ENCODE measurements at places on chromosomes 5 and 9. TPM values are rescaled to one million over a fixed set of nuclear protein-coding genes. Genes with fewer than 3 reads are reported as not detected.

- H3K4me1 ChIP-seq: no peaks in the 10 kb centered on the region
- DNase-seq: no peak
- no peak overlapping the region for H3K27ac ChIP-seq
- H3K4me3 ChIP-seq: no peak overlapping the region
These were observed 10.5 kb downstream of the GRAMD2B start for GRCh38 chr5:126433701-126434100.

- H3K27me3 ChIP-seq: no peaks in the 10 kb centered on the region
- no peak for DNase-seq
- H3K27ac ChIP-seq: no peak overlapping the region
- H3K36me3 ChIP-seq: no peaks in the 10 kb centered on the region
- H3K4me3 ChIP-seq: no peak overlapping the region
These were observed 179.6 kb upstream of the PUM3 start for GRCh38 chr9:3023449-3023848.

- H3K4me3 ChIP-seq: no peak overlapping the region
- no peak for DNase-seq
- no peaks in the 10 kb centered on the region for H3K27me3 ChIP-seq
- H3K4me1 ChIP-seq: no peaks in the 10 kb centered on the region
These were observed 129.5 kb upstream of the RAPGEF1 start for GRCh38 chr9:131869348-131869747.

DNA sequence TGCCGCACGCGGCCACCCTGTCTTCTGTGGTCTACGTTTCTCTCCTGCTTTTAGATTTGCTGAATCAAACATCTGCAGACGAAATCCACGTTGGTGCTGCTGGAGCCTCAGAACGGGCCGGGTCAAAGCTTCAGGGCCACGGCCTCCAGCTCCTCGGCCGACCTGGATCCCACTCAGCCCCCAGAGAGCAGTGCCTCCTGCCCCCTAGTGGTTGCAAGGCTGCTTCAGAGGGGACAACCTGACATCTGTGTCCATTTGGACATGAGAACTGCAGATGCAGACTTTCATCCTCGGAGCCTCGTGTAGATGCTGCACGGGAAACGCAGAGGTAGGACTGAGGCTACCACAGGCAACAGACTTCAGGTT, 23.0 kb upstream of the SLC6A3 start:
- no peak overlapping the region for H3K4me3 ChIP-seq
- no peak for DNase-seq
- no peaks in the 10 kb centered on the region for H3K27me3 ChIP-seq
- no peaks in the 10 kb centered on the region for H3K4me1 ChIP-seq
- no peak overlapping the region for H3K27ac ChIP-seq

DNA sequence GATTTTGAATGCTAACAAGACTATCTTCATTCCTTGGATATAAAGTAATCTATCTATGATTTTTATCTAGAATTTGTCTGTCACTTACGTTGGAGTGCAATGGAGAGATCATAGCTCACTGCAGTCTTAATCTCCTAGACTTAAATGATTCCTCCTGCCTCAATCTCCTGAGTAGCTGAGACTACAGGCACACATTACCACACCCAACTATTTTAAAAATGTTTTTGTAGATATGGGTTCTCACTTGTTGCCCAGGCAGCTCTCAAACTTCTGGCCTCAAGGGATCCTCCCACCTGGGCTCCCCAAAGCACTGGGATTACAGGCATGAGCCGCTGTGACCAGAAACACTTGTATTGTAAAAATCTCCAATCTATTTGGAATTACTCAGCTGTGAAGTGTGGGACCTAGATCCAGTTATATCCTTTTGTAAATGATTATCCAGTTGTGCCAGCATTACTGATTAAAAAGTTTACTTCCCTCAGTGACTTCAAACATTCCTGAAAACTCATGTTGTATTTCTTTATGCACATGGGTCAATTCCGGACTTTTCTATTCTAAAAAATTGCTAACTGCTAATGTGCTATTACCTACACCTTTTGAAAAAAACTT, 1793.8 kb upstream of the WWC1 start:
- no peaks in the 10 kb centered on the region for H3K36me3 ChIP-seq
- no peaks in the 10 kb centered on the region for H3K27me3 ChIP-seq
- H3K4me3 ChIP-seq: no peak overlapping the region
- H3K27ac ChIP-seq: no peak overlapping the region
- no peaks in the 10 kb centered on the region for H3K4me1 ChIP-seq
- DNase-seq: no peak

FGF18 gene
- 2.0 TPM for total RNA-seq

ANAPC2 gene
- 58.2 TPM for total RNA-seq

DNA sequence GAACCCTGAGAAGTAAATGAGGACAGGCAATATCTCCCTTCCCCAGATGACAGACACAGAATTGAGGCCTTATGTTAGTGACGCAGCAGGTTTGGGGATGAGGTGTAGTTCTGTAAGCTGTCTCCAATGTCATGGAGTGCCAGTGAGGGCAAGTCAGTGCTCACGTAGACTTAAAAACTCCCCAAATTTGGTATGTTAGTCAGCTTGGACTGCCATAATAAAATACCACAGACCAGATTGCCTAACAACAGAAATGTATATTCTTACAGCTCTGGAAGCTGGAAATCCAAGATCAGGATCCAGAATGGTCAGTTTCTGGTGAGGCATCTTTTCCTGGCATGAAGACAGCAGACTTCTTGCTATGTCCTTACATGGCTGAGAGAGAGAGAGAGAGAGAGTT, 14.9 kb downstream of the FOXI1 start:
- no peaks in the 10 kb centered on the region for H3K4me1 ChIP-seq
- no peaks in the 10 kb centered on the region for H3K27me3 ChIP-seq
- no peaks in the 10 kb centered on the region for H3K36me3 ChIP-seq
- no peak for DNase-seq

SGCD gene
- total RNA-seq: 6.0 TPM
